ENCODE measurements at places on chromosomes 1 and 21.

- DNase-seq: no peak
These were observed 189.1 kb downstream of the FMN2 start for GRCh38 chr1:240280560-240281322.

DNA sequence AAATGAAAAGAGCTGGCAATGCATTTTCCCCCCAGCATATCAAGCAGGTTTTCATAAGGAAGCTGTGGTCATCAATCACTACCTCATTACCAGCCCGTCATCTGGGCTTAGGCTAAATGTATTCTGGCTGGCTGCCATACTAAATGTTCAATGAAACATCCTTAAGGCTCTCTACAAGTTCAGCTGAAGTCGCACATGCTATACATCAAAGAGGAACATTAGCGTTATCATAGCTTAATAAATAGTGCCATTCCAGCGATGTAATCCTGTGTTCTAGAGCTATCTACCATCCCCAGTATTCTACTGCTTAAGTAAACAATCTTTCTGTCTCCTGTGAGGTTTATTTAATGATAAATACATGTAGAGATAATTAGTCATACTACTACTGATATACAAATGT is 288.8 kb downstream of the DPYD start:
- DNase-seq: no peak

DNA sequence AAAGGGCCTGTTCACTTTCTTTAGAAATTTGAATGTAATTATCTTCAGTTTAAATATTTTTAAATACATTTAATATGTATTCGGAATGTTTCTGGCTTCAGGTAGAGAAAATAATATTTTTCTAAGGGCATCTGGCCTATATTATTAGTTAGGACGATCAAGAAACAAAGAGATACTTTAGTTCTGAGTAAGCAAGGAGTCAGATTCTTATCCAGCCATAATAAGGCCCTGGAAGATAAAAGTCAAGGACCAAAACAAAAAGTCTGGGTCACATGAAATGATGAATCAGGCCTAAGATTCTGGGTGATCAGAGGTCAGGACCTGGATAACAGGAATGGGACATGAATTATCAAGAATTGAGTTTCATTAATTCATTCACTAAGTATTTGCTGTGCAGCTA is 6.3 kb downstream of the PHC2 start:
- DNase-seq: no peak

DNA sequence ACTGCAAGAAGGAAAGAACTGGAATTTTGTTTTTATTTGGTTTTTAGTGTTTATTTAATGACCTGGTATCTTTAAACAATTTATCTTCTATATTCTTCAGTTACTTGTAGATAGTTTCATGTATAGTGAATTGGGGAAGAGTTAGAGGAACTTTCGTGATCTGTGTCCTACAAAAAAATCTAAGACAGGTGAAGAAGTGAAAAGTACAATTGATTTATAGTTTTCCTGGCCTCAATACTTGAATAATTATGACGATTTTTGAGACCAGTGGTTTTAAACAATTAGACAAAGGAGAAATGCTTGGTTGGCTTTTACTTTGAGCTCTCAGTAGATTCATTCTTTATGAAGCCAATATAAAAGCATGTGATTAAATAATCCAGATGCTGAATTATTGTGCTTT is 7.5 kb downstream of the MIER1 start:
- DNase-seq: no peak

- DNase-seq: no peak
These were observed 6.5 kb downstream of the RRP1B start for GRCh38 chr21:43665879-43666278.

DNA sequence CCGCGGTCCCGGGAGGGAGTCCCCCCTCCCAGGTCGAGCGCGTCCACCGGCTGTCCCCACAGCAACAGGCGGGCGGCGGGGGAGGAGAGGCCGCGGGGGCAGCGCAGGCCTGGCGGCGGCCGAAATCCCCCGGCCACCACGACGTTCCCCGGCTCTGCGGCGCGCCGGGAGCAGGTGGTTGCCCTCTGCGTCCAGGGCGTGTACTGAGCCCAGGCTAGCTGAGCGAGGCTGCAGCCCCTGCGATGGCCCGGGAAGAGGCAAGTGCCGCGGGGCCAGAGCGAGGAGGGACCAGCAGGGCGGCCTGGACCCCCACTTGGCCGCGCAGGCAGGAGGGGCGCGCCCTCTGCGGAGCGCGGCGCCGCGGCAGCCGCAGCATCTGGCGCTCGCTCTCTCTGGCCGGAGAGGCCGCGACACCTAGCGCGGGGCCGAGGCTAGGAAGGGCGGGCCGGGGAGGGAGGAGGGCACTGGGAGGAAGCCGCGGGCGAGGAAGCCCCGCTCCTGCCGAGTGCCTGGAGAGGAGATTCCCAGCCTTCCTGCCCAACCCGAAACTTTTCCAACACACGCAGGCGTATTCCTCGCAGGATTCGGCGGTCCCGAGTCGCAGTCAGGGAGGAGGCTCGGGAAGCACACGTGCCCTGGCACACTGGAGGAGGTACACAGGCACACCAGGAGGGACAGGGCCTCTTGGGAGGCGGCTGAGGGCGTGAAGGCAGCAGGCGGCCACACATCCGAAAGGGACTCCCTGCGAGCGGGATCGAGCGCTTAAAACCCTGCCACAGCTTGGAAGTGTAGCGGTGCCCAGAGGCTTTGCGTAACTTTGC is 4.9 kb upstream of the PROX1 start:
- DNase-seq: peak; percentile 89

DNA sequence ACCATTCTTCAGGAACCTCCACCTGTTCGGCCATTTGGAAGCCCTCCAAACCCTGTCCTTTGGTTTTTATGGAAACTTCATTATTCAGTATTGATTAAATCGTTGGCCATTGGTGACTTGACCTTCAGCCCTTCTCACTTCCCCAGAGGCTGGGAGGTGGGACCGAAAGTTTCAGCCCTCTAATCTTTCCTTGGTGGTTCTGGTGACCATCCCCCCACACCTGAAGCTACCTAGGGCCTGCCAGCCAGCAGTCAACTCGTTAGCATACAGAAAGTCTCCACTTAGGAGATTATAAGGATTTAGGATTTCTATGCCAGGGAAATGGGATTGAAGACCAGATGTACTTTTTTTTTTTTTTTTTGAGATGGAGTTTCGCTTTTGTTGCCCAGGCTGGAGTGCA is 6.7 kb downstream of the DHX9 start:
- no peak for DNase-seq

DNA sequence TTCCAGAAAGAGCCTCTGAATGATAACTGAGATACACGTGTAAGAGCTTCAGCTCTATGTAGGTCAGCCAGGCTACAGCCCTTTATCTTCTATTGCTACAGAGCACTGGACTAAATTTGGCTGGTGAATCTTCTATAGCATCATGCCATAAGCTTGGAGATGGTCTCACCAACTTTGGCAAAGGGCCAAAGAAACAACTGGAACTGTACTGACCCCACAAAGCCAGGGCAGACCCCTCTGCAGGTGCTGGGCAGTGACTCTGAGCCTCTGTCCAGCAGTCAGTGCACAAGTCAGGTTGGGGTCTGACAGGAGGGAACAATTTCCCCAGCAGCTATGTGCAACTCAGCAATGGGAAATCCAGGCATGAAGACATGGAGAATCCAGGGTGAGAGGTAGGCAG is 57.8 kb upstream of the NFASC start:
- no peak for DNase-seq

DNA sequence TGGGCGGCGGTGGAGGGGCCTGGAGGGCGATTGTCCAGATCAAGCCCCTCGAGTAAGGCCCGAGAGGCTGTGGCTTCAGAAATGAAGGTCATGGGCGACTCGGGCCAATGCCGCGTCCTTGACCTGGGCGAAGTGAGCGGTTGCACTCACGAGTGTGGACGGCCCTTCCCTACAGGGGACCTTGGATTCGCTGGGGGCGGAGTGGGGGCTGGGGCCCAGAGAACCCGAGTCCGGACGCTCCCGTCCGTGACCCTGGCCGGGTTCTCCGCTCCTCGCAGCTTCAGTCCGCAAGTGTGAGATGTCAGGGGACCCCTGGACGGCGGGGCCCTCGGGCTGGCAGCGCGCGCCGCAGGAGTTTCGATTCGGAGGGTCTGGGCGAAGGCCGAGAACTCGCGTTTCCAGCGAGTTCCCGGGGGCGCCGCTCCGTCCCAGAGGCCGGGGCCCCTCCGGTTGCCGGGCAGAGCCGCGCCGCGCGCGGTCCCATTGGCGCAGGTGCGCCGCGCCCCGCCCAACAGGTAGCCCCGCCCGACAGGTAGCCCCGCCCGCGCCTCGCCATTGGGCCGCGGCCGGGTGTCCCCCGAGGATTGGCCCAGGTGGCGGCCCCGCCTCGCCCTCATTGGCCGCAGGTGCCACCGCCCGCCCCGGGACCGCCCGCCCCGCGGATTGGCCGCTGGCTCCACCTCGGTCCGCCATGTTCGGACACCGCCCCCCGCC is at the start of gene PRKCZ:
Gene PRKCZ (plus strand): TSS at position 694 of the 714 bp plus-strand sequence. CDS start 220 bp downstream, outside the sequence.
- peak; percentile 97 for DNase-seq

GRCh38 chr1:150080784-150081183 is 13.2 kb downstream of the VPS45 start:
- no peak for DNase-seq

DNA sequence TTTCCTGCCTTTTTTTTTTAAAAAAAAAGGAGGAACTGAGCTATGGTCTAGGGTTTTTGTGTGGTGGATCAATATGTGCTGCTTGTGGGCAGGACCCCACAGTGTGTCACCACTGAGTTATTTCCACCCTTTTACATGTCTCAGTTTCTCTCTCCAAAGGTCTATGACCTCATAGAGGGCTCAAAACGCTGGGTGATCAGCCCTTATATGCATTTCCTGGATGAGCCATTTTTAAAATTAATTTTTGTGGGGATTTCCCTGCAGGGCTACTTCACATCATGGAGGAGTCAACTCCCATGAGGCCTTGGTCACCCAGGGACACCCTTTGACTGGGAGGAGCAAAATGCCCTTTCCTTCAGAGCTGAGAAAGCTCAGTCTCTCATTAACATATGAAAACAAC is 20.7 kb upstream of the HAO2 start:
- no peak for DNase-seq

DNA sequence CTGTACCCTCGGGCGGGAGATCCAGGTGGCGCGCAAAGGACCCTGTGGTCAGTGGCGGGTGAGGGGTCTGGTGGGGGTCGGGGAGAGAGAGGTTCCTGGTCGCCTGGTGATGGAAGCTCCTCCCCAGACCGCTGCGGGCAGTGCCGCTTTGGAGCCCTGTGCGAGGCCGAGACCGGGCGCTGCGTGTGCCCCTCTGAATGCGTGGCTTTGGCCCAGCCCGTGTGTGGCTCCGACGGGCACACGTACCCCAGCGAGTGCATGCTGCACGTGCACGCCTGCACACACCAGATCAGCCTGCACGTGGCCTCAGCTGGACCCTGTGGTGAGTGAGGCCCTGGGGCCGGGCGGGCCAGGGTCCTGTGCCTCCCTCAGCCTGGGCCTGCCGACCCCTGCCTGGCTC is 23.5 kb downstream of the AGRN start:
- DNase-seq: no peak

DNA sequence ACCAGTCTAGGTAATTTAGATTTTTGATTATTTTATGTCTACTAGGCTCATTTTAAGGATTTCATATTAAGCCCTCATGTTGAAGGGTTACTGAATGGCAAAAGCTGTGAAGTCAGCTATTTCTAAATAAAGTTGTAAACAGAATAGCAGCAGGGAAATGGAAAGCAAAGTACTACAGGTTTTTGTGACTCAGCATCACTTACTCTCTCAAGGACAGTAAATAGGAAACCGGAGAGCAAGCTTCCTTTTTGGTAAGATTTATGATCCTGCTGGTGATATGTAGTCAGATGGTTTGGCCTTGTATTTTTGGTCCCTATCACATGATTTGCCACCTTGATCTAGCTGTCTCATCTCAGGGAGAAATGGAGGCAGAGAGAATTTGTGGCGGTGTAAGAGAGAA is 226.0 kb downstream of the RPS6KC1 start:
- no peak for DNase-seq

DNA sequence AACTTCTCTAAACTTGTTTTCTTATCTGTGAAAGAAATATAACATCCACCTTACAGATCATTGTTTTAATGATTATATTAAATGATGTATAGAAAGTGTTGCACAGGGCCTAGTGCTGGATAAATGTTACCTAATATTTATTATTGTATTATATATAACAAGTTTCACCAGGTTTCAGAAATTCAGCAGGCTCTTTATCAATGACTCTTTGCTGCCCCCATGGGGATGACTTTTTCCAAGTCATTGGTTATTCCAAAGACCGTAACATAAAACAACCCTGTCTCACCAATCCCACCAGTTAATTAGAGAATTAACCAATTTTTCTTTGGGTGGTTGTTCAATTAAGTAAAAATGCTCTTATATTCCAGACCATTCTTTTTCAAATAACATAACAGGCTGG is 7.3 kb upstream of the DEDD start:
- peak; percentile 56 for DNase-seq

GRCh38 chr21:35284199-35284598 is 235.1 kb upstream of the RUNX1 start:
- no peak for DNase-seq

DNA sequence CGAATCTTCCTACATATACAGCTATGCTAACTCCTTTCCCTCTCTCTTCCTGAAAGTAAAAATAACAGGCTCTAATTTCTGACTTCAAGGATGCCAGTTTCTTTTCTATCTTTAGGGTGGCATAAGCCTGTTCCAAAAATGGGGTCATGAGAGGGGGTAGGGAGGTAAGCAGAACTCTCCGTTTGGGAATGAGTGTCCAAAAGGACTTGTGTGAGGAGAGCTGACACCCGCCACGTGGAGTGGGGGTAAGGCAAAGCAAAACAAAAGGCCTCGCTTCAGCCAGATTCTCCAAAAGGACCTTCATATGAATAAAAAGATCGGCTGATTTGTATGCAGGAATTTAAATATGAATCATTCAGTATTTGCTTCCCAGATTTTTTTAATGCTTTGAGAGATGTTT is 28.6 kb downstream of the PLPPR4 start:
- DNase-seq: no peak

- peak; percentile 94 for DNase-seq
These were observed 15.2 kb downstream of the WLS start for GRCh38 chr1:68217060-68217554.

DNA sequence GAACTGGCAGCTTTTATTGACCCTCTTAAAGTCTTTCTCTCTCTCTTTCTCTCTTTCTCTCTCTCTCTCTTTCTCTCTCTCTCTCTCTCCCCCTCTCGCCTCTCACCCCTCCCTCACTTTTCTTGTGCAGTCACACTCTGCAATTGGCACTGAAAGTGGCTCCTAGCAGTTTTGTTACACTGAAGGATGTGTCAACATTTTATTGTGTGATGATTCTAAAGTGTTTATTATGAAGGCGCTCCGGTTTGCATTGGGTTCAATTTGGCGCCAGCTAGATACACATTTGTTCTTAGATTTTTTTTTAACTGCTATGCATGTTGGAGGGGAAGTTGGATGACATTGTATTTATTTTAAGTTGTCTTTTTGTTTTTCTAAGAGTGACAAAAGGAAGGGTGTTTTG is 64.0 kb upstream of the CHRM3 start:
- no peak for DNase-seq

- no peak for DNase-seq
These were observed 8.5 kb downstream of the A3GALT2 start for GRCh38 chr1:33312413-33312749.

GRCh38 chr1:231310391-231310934 is 27.2 kb downstream of the EXOC8 start:
- DNase-seq: no peak

DNA sequence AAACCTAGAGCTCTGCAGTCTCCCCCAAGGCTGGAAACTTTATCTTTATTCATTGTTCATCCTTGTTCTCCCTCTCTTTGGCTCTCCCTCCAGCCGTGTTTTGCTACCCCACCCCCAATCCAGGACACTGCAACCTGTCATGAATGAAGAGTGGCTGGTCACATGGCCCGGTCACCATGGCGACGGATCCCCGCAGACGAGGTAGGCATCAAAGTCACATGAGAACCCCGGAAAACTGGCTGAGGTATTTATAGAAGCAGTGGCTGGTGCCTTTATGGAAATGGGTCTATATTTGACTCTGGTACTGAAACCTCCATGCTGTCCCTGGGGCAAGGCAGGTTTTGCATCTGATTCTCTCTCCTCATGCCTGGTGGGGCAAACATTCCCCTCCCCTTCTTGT is 13.4 kb upstream of the SLC6A17 start:
- peak; percentile 86 for DNase-seq
